ENCODE measurements at places on chromosomes 5 and 9.
A peak's percentile ranks its signal among the peaks of the same experiment; 100 is the strongest.

DNA sequence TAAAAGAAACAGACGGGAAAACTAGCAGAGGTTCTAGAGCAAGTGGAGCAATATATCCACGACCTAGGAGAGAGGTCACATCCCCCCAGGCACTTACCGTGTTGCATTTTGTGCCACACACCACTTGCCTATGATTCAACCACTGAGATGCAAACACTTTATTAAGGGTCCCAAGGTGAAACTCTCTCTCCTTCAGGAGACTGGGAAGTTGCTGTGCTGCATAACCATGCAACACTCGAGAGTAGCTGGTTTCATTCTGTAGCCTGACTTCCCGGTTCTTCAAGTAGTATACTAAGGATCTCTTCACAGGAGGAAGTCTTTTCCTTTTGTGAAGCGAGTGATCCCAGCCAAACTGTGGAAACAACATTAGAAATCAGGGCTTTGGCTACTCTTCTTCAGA is 1.6 kb downstream of the DCAF12 start:
- no peaks in the 10 kb centered on the region for H3K27me3 ChIP-seq
- peak overlapping the region; percentile 62 for H3K4me3 ChIP-seq
- no peaks in the 10 kb centered on the region for H3K36me3 ChIP-seq
- H3K27ac ChIP-seq: peak overlapping the region; percentile 90

DNA sequence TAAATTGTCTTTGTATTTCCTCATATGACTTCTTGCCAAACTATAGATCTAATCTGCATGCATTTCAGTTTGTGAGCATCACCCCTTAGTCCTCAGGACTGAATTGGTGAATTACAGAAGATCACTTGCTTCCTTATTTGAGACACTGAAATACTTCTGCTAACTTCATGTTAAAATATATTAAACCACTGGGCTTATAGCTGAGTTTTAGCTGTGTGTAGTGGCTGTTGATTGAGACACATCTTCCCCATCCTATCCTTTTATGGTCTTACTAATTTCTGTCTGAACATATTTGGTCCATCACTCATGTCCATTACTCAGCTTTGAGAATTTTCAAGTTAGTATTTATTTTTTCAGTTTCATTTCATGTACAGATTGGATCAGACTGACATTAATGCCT is 295.9 kb downstream of the PSAT1 start:
- no peaks in the 10 kb centered on the region for H3K4me1 ChIP-seq
- no peak for DNase-seq
- no peaks in the 10 kb centered on the region for H3K27me3 ChIP-seq
- H3K27ac ChIP-seq: no peak overlapping the region
- no peak overlapping the region for H3K4me3 ChIP-seq

DNA sequence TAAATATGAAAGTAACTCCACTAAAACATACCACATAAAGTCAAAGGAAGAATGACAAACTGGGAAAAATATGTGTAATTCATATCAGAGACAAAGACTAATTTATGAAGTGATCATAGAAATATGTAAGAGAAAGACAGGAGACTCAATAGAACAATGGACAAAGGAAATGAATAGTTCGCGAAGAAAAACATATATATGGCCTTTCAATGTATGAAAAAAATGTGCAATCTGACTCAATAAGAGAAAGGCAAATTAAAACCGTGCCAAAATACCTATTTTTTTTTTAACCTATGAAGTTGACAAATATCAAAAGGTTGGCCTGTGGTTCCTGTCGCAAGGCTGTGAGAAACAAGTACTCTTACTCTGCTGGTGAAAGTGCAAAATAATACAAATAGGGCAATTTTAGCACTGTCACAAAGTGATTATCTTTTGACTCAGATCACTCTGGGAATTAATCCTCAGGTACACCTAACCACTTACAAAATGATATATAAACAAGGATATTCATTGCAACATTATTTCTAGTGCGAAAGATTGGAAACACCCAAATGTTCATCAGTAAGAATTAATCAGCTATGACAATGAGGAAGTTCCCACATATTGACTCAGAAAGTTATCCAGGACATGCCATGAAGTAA is 3.7 kb downstream of the C9 start:
- DNase-seq: no peak
- H3K27ac ChIP-seq: no peak overlapping the region
- H3K4me3 ChIP-seq: no peak overlapping the region
- H3K4me1 ChIP-seq: peaks cover 5% of the 10 kb centered on the region
- H3K27me3 ChIP-seq: no peaks in the 10 kb centered on the region

GRCh38 chr5:156680831-156681230 is 169.3 kb upstream of the PPP1R2B start:
- H3K27ac ChIP-seq: no peak overlapping the region
- H3K4me1 ChIP-seq: no peaks in the 10 kb centered on the region
- H3K4me3 ChIP-seq: no peak overlapping the region

DNA sequence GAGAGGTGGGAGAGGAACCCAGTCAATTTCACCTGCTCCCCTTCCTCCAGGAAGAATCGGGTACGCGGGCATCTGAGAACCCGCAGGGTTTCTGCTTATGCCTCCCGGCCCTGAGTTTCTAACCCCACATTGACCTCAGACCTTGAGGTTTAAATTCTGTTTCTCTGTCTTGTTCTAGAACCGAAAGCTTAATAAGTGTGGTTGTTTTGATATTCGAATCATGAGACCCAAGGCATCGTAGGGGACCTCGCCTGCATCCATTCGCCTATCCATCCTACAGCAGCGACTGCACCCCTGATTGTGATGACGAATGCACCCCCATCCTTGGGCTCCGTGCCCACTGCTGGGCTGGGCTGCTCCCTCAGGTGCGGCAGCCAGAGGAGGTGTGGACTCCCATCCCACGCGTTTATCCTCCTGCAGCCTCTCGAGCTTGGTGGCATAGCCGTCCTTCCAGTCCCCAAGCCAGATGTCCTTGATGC is 80.8 kb upstream of the IER5L start:
- no peak for DNase-seq
- peak overlapping the region; percentile 68 for H3K27ac ChIP-seq
- H3K27me3 ChIP-seq: peaks cover 1% of the 10 kb centered on the region
- H3K4me3 ChIP-seq: peak overlapping the region; percentile 23
- peaks cover 5% of the 10 kb centered on the region for H3K4me1 ChIP-seq

DNA sequence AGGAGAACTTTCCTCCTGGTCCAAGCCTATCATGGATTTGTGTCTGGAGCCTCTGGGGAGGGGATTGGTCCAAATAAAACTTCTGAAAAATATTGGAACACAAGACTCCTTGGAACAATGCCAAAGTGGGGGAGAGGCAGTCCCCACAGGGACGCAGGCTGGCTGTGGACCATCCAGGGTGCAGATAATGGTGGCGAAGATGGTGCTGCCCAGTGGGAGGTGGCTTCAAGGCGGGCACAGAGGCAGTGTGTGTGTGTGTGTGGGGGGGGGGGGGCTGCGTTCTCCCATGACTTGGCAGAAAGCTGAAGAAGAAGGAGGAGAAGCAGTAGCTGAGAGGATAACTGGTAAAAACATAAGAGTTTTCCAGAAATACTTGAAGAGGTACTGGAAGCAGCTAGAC is 186.4 kb downstream of the MELK start:
- no peak overlapping the region for H3K27ac ChIP-seq
- no peaks in the 10 kb centered on the region for H3K4me1 ChIP-seq
- no peak for DNase-seq
- no peaks in the 10 kb centered on the region for H3K27me3 ChIP-seq
- no peaks in the 10 kb centered on the region for H3K36me3 ChIP-seq
- H3K4me3 ChIP-seq: no peak overlapping the region

- no peak overlapping the region for H3K27ac ChIP-seq
- DNase-seq: no peak
- H3K36me3 ChIP-seq: no peaks in the 10 kb centered on the region
- H3K4me3 ChIP-seq: no peak overlapping the region
These were observed 81.2 kb downstream of the RAB24 start for GRCh38 chr5:177222269-177222668.

DNA sequence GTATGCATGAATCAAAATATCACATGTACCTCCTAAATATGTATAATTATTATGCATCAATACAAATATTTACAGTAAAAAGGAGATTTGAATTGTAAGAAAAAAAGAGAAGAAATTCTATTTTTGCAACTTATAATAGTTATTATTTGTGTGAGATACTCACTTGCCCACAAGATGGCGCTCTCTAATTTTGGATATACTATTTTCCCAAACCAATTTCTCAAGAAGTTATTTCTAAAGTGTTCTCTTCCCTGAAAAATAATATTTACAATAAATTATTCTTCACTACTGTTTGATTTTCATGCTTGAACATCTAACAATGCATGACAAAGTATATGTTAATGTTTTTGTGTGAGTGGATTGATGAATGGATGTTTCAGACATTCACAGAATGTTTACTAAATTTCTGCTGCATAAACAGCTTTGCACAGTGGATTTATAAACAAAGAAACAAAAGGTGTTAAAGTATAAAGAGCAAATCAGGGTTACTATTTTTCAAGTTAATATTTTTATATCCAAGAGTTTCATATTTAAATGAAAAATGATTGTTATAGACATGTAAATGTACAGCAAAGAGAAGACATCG is 503.4 kb downstream of the PDE4D start:
- H3K27me3 ChIP-seq: no peaks in the 10 kb centered on the region
- DNase-seq: peak; percentile 33
- no peaks in the 10 kb centered on the region for H3K36me3 ChIP-seq
- H3K4me1 ChIP-seq: no peaks in the 10 kb centered on the region
- peak overlapping the region; percentile 19 for H3K27ac ChIP-seq
